Neural progenitor cell (in vitro differentiated cells): ENCODE measurements at places on chromosomes 6 and 20.

GRCh38 chr6:101108286-101108685 is 227.2 kb upstream of the ASCC3 start:
- DNase-seq: no peak
- H3K36me3 ChIP-seq: no peaks in the 10 kb centered on the region
- no peak overlapping the region for H3K4me3 ChIP-seq
- H3K4me1 ChIP-seq: no peaks in the 10 kb centered on the region

GRCh38 chr20:17609811-17610377 is 40.0 kb downstream of the DSTN start:
- H3K4me3 ChIP-seq: no peak overlapping the region
- no peak for DNase-seq
- no peaks in the 10 kb centered on the region for H3K36me3 ChIP-seq
- H3K27me3 ChIP-seq: no peaks in the 10 kb centered on the region
- no peak overlapping the region for H3K27ac ChIP-seq

GRCh38 chr20:55641497-55641896 is 363.8 kb downstream of the CBLN4 start:
- no peaks in the 10 kb centered on the region for H3K4me1 ChIP-seq
- no peak overlapping the region for H3K27ac ChIP-seq
- H3K4me3 ChIP-seq: no peak overlapping the region
- no peaks in the 10 kb centered on the region for H3K36me3 ChIP-seq
- DNase-seq: no peak
- H3K27me3 ChIP-seq: no peaks in the 10 kb centered on the region

- no peaks in the 10 kb centered on the region for H3K4me1 ChIP-seq
- H3K27me3 ChIP-seq: no peaks in the 10 kb centered on the region
- H3K27ac ChIP-seq: peak overlapping the region; percentile 3
- no peak overlapping the region for H3K4me3 ChIP-seq
- peak; percentile 37 for DNase-seq
Measured at GRCh38 chr20:44496976-44497375, 21.3 kb downstream of the TTPAL start.

DNA sequence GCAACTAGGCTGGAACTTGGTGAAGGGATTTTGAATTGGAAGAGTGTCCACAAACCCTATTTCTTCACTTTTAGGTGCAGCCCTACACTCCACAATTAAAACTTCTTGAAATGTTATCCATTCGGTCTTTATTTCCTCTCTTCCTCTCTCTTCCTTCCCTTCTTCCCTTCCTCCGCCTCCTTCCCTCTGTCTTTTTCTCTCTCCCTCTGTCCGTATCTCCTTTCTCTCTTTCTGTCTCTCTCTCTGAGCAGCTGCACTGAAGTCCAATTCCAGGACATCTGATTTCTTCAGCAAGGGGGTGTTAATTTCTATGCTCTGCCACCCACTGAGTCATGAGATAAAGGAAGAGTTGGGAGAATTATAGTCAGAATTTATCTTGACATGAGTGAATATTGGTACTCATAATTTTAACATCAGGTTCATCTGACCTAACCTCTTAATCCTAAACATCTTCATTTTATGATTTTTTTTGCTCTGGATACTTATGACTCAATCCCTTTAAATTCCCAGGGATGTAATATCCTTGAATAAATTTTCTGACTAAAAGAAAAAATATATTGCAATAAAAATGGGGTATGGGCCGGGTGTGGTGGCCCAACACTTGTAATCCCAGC is 84.2 kb downstream of the BCAS1 start:
- DNase-seq: no peak
- no peak overlapping the region for H3K4me3 ChIP-seq
- no peak overlapping the region for H3K27ac ChIP-seq
- no peaks in the 10 kb centered on the region for H3K36me3 ChIP-seq
- H3K27me3 ChIP-seq: no peaks in the 10 kb centered on the region
- no peaks in the 10 kb centered on the region for H3K4me1 ChIP-seq

DNA sequence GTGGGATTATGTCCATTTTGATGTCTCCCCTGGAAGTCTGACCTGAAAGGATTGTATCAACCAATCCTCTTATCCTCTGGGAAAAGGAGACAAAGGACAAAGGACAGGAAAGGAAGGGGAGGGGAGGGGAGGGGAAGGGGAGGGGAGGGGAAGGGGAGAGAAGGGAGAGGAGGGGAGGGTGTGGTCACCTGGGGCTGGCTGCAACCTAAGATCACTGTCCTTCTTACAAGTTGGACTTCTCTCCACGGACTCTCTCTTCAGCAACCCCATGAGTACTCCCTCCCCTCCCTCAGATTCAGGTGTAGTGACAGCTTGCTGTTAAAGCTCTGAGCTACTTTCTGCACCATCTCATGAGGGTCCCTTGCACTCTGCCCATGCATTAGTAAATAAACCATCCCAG is 58.9 kb upstream of the KLHL31 start:
- no peaks in the 10 kb centered on the region for H3K36me3 ChIP-seq
- H3K4me1 ChIP-seq: peaks cover 10% of the 10 kb centered on the region
- H3K27ac ChIP-seq: no peak overlapping the region
- no peaks in the 10 kb centered on the region for H3K27me3 ChIP-seq
- peak; percentile 34 for DNase-seq
- no peak overlapping the region for H3K4me3 ChIP-seq

DNA sequence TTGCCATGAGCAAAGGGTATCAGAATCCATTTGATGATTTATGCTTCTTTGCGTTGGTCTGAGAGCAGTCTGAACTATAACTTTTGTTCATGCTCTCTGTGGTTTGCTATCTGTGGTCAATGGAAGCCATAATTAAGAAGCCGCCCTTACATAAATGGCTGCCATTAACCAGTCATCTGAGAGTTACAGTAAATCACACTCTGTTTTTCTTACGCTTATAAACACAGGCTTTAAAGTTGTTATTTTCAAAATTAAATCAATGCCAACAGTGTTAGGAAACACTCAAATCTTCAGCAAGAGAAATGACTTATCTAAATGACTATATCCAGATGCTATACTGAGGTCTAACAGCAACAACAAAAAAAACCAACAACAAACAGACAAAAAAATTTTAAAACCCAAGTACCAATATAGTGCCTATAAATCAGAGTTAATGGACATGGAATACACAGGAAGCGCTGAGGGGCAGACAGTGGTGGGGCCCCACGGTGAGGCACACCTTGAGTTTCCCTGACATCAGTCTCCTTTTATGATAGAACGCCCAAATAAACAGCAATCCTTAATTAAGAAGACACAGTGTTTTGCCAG is 108.0 kb upstream of the C6orf118 start:
- DNase-seq: no peak
- no peaks in the 10 kb centered on the region for H3K36me3 ChIP-seq
- H3K4me3 ChIP-seq: no peak overlapping the region
- H3K27me3 ChIP-seq: no peaks in the 10 kb centered on the region
- no peaks in the 10 kb centered on the region for H3K4me1 ChIP-seq

DNA sequence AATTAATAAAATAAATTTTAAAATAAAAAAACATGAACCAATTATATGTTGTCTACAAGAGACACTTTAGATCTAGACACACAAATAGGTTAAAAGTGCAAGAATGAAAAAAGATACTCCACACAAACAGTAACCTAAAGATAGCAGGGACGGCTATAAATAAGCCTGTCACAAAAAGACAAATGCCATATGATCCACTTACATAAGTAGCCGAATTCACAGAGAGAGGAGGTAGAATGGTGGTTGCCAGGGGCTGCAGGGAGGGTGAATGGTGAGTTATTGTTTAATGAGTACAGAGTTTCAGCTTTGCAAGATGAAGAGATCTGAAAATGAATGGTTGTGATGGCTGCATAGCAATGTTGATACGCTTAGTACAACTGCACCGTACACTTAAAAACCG is 32.7 kb downstream of the KATNA1 start:
- H3K27ac ChIP-seq: no peak overlapping the region
- H3K4me1 ChIP-seq: peaks cover 9% of the 10 kb centered on the region
- H3K36me3 ChIP-seq: no peaks in the 10 kb centered on the region
- no peak overlapping the region for H3K4me3 ChIP-seq
- DNase-seq: no peak

GRCh38 chr6:72533606-72534005 is 88.3 kb upstream of the KCNQ5 start:
- DNase-seq: no peak
- no peaks in the 10 kb centered on the region for H3K27me3 ChIP-seq
- no peak overlapping the region for H3K4me3 ChIP-seq
- no peak overlapping the region for H3K27ac ChIP-seq

GRCh38 chr6:167244064-167244960 is 46.8 kb upstream of the UNC93A start:
- no peaks in the 10 kb centered on the region for H3K36me3 ChIP-seq
- no peak overlapping the region for H3K4me3 ChIP-seq
- no peak for DNase-seq
- no peak overlapping the region for H3K27ac ChIP-seq
- H3K4me1 ChIP-seq: peaks cover 27% of the 10 kb centered on the region
- H3K27me3 ChIP-seq: no peaks in the 10 kb centered on the region

GRCh38 chr6:137219664-137220252 is 573 bp upstream of the IFNGR1 start:
- H3K27ac ChIP-seq: no peak overlapping the region
- H3K36me3 ChIP-seq: no peaks in the 10 kb centered on the region
- H3K4me3 ChIP-seq: peak overlapping the region; percentile 88

- H3K4me3 ChIP-seq: no peak overlapping the region
- H3K27ac ChIP-seq: no peak overlapping the region
- no peaks in the 10 kb centered on the region for H3K36me3 ChIP-seq
- H3K4me1 ChIP-seq: peaks cover 40% of the 10 kb centered on the region
- DNase-seq: no peak
Measured at GRCh38 chr6:98308564-98308963, 525.8 kb upstream of the POU3F2 start.

GRCh38 chr20:53676987-53677386 is 83.3 kb upstream of the ZNF217 start:
- H3K27ac ChIP-seq: no peak overlapping the region
- H3K36me3 ChIP-seq: no peaks in the 10 kb centered on the region
- H3K4me3 ChIP-seq: no peak overlapping the region

GRCh38 chr20:39270837-39271604 is 308.9 kb downstream of the DHX35 start:
- peak; percentile 8 for DNase-seq
- no peaks in the 10 kb centered on the region for H3K36me3 ChIP-seq
- H3K27me3 ChIP-seq: no peaks in the 10 kb centered on the region
- no peak overlapping the region for H3K4me3 ChIP-seq
- no peak overlapping the region for H3K27ac ChIP-seq
- H3K4me1 ChIP-seq: peaks cover 25% of the 10 kb centered on the region
